ENCODE measurements at places on chromosomes 16 and 17. TPM values are rescaled to one million over a fixed set of nuclear protein-coding genes. Genes with fewer than 3 reads are reported as not detected.

- DNase-seq: peak; percentile 75
Measured at GRCh38 chr17:7557775-7558543, 591 bp upstream of the TNFSF13 start.

MYH8 gene
- total RNA-seq: not detected

CTRB1 gene
- total RNA-seq: not detected

PYCARD gene
- total RNA-seq: 20.1 TPM

GRCh38 chr17:3963237-3964201 is 718 bp downstream of the ATP2A3 start:
- no peak for DNase-seq

GRCh38 chr17:72588561-72588960 is 467.7 kb downstream of the SOX9 start:
- no peak for DNase-seq

CACNG3 gene
- not detected for total RNA-seq

DDX5 gene
- total RNA-seq: 303 TPM

DNA sequence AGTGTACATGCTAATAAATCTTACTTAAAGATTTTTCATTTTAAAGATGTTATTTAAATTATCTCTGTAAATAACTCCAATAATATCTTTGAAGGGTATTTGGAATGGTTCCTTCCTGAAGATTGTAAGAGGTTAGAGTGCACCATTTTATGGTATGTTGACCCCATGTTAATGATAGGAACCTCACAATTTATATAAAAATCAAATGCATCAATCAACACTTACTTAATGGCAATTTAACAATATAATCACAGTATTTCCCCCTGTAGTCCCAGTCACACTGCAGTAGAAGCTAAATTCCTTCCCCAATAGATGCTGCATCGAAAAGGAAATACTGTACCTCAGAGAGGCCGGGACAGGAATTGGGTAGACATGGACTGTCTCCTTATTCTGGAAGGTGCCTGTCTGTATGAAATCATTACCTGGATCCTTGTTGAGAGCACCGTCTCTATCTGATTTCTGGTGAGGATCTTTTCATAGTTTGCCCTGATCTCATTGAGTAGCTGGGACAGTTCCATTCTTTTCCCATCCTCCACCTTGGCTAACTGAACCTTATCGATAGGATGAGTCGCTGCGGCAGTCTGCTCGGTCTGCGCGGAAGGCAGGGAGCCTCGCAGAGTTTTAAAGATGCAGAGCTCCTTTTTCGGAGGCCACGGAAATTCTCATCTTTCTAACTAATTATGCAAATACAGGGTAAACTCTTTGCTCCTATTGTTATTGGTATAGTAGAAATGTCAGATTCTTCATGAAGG is at the start of gene KRT222:
Gene KRT222, minus strand, starts transcription at position 596 of the 752 bp plus-strand sequence. Its CDS starts 78 bp downstream, at position 518.
- no peak for DNase-seq

ADGRG1 gene
- total RNA-seq: 0.89 TPM

GRCh38 chr16:77599793-77600415 is 122.4 kb upstream of the NUDT7 start:
- DNase-seq: peak; percentile 62

GRCh38 chr17:57601143-57601735 is 143.9 kb downstream of the CCDC182 start:
- no peak for DNase-seq

- DNase-seq: no peak
Measured at GRCh38 chr16:64304396-64304795, 817.5 kb downstream of the CDH11 start.

ABCA8 gene
- total RNA-seq: 8.0 TPM

CRYBA1 gene
- not detected for total RNA-seq

TBC1D26 gene
- total RNA-seq: not detected

- DNase-seq: peak; percentile 55
Measured at GRCh38 chr16:9048302-9048700, 43.1 kb upstream of the HAPSTR1 start.

Measured in GM23248 (cell line).